ENCODE measurements at places on chromosomes 4 and X.

DNA sequence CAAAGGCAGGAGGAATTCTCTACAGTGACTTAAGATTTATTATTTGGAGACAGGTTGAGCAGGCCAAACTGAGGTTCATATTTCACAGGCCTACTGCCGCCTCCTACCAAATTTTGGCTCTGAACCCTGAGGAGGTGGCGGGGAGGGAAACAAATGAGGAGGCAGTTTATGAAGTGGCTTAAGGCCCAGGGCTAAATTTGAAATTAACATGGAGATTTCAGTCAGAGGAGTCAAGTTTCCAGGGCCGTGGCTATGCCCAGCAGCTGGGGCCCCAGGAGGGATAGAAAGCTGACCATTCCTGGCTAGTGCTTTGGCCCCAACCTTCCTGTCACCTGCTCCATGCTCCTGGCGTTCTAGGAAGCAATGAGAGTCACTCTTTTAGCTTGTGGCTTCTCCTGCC is 73.4 kb upstream of the ARHGAP36 start:
- no peak for DNase-seq

- DNase-seq: no peak
These were observed 18.3 kb downstream of the SCARB2 start for GRCh38 chr4:76195326-76195725.

GRCh38 chrX:1378306-1378759 is 13.6 kb downstream of the SLC25A6 start:
- DNase-seq: no peak

DNA sequence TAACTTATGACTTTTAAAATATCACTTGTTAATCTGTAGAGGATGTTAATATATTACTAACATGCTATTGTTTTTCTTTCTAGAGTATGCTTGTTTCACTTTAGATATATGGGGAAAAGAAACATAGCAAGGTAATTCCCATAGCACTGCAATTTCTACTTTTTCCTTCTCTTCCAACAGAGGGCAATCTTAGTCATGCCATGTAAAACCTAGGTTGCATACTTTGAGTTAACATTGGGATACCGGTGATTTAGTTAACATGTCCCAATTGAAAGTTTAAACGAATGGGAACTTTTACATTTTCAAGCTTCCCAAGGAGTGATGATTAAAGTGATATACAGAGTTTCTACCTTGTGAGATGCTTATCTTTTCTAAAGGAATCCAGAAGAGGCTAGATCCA is 89.4 kb upstream of the IL13RA1 start:
- peak; percentile 20 for DNase-seq

DNA sequence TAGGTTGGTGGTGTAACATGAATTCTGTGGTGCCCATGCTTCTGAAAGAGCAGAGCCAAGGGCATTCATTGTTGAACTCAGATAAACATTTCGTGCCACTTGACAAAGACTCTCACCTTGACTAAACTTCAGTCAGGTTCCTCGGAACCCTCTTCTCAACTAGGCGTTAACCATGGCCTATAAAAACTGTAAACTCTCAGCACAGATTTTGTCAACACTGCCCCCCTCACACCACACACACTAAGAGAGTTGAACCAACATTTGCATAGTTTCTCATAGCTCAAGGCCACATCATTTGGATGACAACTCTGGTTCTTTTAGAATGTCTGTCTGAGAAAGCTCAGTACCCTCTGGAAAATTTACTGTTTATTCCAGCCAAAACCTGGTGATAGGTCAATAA is 28.1 kb downstream of the CASP6 start:
- no peak for DNase-seq

- DNase-seq: no peak
These were observed 23.6 kb downstream of the GUCY1A1 start for GRCh38 chr4:155690044-155690837.

- DNase-seq: no peak
These were observed 226.7 kb downstream of the SNCA start for GRCh38 chr4:89610236-89610635.

DNA sequence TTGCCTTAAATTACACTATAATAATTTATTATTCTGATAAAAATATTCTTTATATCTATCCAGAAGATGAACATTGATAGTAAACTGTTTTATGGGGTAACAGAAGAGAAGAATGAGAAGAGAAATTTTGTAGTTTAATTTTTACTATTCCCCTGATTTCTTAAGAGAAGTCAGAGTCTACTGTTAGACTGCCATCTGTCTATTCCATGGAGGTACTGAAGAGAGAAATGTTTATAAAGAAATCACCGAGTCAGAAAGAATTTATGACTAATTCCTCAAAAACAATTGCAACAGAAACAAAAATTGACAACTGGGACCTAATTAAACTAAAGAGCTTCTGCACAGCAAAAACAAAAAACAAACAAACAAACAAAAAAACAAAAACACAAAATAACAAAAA is 149.9 kb downstream of the FGF16 start:
- DNase-seq: peak; percentile 47

- peak; percentile 4 for DNase-seq
These were observed 11.4 kb downstream of the PBDC1 start for GRCh38 chrX:76184276-76184675.

DNA sequence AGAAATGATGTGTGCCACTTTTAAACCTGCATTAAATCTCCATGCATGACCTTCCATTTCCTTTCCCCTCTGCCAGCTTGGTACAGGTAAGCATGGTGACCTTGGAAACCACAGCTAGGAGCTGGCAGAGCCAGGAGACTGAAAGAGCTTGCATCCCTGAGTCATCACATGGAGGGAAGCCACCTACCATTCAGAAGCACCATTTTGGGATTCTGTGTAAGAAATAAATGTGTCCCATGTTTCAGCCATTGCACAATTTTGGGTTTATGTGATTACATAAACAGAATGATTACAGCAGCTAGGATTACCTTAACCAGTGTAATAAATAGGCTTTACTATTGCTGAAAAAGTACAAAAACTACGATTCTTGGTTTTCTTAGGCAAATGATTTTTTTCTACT is 17.3 kb upstream of the CCDC149 start:
- DNase-seq: no peak

DNA sequence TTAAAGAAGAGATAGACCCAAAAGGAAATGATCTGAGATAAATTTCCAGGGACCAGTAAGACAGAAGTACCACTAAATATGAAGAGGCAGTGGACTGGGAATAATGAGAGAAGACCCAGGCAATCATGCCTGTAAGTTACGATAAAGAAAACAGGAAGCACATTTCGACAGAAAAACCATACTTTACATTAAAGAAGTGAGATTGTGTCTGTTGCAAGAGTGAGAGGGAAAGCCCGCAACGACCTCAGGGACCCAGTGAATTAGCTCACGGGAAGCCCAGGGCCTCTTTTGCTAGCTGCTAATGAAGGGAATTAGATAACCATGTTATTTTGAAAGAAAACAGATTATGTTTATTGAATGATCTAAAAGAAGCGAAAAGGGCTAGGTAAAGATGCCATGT is 28.9 kb upstream of the ACSL1 start:
- DNase-seq: no peak

GRCh38 chr4:53633608-53634007 is 42.3 kb upstream of the LNX1 start:
- DNase-seq: peak; percentile 45

- DNase-seq: no peak
These were observed 3.3 kb downstream of the ING2 start for GRCh38 chr4:183507925-183508696.

DNA sequence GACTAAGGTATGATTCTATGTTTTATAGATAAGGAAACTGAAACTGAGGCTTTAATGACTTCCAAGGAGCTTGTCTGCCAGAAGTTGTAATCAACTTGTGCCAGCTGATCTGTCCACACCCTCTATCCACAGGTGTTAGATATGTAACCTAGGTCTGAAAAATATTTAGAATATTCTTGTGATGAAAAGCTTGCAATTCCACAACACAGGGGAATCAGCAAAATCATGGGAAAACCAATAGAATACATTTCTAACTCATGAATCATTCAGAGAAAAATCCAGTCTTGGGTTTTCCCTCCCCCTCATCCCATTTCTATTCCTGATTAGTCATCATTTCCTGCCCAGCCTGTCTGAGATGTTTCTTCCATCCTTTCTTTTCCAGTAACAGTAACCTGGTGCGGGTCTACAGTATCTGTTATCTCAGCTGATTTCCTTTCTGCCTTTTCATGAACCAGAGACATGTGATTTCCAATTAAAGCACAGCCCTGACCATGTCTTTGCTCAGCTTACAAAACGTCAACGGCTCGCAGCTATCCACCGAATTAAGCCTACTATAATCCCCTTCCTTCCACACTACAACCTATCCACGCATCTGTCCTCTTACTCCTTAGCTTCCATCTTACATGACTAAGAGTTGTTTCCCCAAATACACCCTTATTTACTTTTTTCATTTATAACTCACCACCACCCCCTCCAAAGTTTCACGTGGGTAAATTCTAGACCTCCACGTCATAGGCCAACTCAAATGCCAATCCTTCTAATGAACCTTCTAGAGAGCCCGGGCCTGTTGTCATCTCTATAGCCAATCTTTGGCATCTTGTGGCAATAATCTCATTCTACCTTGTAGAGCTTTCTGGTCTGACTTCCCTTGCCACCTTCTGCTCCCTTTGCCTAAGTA is 961 bp upstream of the NOCT start:
- peak; percentile 96 for DNase-seq

DNA sequence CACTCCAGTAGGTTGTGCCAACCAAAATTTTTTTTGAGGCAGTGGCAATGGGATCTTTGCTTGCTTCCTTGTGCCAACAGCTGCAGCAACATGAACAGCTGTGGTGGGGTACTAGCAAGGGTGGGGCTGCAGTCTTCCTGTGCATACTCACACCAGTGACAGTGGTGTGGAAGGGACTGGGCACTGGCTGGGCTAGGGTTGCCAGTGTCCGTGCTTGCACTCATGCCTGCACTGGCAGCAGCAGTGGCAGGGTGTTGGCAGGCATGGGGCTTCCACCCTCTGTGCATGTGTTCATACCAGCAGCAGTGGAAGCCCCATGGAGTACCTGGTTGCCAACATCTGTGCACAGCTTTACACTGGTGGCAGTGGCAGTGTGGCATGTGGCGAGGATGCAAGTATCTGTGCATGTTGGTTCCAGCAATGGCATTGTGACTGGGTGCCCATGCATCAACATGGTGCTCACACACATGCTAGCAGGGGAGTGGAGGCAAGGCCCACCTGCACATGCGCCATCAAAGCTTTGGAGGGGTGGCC is 1312.6 kb downstream of the PCDH18 start:
- DNase-seq: no peak

DNA sequence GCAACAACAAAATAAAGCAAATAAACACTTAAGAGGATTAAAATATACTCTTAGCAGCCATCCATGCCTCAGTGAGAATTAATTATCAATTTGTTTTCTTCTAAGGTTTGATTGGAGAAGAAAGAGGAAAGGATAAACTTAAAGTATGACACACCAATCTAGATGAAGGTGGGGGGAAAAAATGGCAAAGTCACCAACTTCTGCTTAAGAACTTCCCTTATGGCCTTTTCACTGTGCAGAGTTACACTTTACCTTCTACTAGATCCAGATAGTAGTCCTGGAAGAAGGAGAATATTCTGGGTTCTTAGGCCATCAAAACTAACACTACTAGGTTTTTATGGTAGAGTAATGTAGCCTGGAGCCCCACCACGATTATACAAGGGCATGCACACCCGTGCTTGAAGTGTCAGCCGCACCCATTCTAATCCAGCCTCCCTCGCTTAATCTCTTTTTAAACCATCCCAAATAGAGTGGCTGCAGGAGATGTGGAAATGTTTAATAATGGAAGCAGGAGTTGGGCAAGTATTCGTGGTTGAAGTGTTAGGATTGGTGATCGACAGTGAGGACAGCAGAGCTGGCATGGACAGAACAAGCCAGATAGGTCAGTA is 14.1 kb downstream of the ENPEP start:
- no peak for DNase-seq

- peak; percentile 5 for DNase-seq
These were observed 22.7 kb upstream of the DKK2 start for GRCh38 chr4:107058828-107059227.

GRCh38 chr4:5883916-5884315 is 9.0 kb downstream of the CRMP1 start:
- no peak for DNase-seq

GRCh38 chr4:85391071-85391470 is 83.9 kb upstream of the ARHGAP24 start:
- no peak for DNase-seq

DNA sequence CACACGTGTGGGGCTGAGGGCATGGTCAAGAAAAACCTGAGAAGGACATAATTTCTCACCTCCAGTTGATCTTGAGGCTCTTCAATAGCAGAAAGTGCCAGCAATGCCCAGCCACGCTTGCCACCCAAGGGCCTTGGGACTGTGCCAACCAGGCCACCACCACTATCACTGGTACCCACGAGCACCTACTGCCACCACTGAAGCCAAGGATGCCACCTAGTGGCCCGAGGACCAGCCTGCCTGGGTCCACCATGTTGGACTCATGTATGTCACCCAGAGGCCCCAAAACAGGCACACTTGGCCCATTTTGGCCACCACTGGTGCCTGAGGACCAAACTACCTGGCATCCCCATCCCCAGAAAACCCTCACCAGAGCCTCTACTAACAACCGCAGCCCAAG is 191.8 kb downstream of the ADAM29 start:
- no peak for DNase-seq

- DNase-seq: no peak
These were observed 151.7 kb upstream of the CPEB2 start for GRCh38 chr4:14850455-14851097.

GRCh38 chrX:150499240-150499639 is 69.2 kb upstream of the MTM1 start:
- no peak for DNase-seq

- peak; percentile 35 for DNase-seq
These were observed 90.6 kb downstream of the LRP2BP start for GRCh38 chr4:185304944-185305690.

- DNase-seq: no peak
These were observed 98.4 kb downstream of the AREG start for GRCh38 chr4:74543231-74543781.

GRCh38 chr4:60201052-60201673 is 999.0 kb upstream of the ADGRL3 start:
- DNase-seq: peak; percentile 55

DNA sequence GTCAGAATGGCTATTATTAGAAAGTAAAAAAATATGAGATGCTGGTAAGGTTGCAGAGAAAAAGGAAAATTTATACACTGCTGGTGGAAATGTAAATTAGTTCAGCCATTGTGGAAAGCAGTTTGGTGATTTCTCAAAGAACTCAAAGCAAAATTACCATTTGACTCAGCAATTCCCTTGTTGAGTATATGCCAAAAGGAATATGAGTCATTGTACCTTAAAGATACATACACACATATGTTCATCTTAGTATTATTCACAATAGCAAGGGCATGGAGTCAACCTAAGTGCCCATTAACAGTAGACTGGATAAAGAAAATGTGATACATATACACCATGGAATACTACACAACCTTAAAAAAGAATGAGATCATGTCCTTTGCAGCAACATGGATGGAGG is 148.2 kb downstream of the COMMD8 start:
- DNase-seq: peak; percentile 45

DNA sequence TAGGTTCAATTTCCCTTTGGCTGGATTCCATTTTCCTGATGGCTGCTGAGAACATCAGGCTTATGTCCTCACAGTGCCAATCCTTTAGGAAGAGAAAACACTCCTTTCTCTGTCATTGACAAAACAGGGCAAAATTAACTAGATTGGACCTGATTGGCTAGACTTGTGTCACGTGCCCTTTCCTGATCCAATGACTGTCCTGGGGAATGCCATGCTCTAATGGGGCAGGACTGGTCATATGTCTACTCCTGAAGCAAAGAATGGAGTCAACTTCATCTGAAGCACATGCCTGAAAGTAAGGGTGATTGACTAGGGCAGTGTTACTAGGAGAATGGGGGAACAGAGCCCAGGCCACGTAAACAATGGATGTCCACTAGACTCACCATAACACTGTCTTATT is 220.4 kb downstream of the KDR start:
- no peak for DNase-seq

GRCh38 chr4:7819446-7819845 is 120.2 kb downstream of the AFAP1 start:
- DNase-seq: no peak

Measured in EH (cell line).